ENCODE measurements at places on chromosomes 5 and 9.

- peak; percentile 47 for DNase-seq
Measured at GRCh38 chr9:18437315-18438201, 36.4 kb upstream of the ADAMTSL1 start.

- DNase-seq, result peak; percentile 64
Measured at GRCh38 chr5:132883261-132883834, 9.9 kb downstream of the LEAP2 start.

DNA sequence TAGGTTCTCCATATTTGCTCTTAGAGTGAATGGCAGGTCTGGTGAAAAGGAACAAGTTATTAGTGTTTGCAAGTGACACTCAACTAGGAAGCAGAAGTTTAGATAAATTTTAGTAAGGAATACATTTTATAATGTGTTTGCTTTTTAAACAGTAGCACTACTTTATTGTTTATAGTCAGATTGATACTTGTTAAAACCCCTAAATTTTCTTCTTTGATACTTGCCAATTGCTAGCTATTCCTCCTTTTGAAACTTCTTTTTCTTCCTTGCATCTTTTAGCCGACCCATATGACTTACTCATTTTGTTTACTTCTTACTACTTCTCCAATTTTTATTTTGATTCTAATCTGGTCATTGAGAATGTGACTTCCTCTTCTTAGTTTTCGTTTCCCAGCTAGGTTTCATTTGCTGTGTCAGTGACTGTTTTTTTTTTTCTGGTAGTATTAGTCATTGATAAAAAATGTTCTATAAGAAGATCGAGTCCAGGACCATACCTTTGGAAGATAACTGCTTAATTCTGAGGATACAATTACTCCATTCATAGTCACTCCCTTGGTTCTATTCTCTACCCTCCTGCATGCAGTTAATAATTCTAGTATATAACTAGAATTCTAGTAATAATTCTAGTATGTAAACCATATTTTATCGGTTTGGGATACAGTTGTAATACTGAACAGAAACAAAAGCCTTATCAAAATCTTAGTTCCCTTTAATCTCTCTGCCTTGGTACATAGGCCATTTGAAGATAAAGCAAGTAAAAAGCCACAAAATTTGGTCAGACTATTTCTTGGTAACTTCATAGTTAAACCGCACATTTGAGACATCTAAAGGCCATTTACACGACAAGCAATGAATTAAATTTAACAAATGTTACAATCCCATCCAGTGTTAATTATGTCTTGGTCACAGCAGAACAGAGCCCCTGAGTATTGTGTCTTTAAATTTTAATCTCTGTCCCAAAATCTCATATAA lies 2.8 kb upstream of the RICTOR start:
- peak; percentile 45 for DNase-seq

- no peak for DNase-seq
Measured at GRCh38 chr9:33437205-33437604, 10.2 kb downstream of the AQP3 start.

DNA sequence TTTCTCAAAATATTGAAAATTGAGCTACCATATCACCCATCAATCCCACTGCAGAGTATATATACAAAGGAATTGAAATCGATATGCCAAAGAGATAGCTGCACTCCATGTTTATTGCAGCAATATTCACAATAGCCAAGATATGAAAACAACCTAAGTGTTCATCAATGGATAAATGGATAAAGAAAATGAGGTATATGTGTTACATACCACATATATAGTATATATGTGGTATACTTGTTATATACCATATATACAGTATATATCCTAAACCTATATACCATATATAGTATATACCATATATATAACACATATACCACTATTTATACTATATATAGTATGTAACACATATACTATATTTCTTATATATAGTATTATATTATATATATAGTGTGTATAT lies 313.3 kb downstream of the ZNF608 start:
- no peak for DNase-seq

DNA sequence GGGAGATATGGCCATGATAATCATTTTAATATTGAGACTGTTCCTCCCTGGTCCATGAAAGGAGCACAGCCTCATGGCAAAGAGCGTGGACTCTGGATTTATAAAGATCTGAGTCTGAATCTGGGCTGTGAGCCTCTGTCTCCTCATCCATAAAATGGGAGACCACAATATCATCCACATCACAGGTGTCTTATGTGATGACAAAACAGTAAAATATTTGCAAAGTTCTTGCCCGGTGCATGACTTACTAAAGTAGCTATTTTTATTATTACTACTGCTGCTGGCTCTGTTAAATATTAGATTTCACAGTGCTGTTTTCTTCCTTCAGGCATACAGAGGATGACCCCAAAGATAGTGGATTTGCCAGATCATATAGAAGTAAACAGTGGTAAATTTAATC lies 74.1 kb downstream of the TEK start:
- DNase-seq, result peak; percentile 45

DNA sequence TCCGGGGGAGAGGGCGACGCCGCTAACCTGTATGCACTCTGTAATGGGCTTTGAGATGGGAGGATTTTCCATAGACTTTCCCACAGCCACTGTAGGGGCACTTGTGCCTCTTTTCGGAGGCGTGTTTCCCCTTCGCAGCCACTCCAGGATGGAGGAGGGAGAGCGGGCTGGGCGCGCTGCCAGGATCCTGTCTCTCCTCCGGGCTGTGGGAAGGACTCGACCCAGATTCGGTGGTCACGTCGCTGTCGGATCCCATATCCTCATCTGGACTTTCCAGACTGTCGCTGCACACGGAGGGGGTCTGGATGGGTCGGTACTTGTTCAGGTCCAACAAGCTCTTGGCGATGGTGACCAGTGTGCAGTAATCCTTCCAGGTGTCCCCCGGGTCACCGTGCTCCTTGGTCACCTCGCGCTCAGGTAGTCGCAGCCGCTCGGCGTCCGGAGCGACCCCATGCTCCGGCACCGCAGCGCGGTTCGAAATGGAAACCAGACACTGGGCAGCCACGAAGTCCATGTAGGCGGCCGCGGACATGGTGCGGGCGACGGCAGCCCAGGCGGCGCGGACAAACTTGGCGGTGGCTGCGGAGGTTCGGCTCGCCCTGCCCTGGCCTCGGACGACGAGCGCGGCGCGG lies 1.5 kb downstream of the KLF9 start:
- DNase-seq, result peak; percentile 82

GRCh38 chr9:129102791-129103594 lies 7.6 kb downstream of the CRAT start:
- DNase-seq, result peak; percentile 40

DNA sequence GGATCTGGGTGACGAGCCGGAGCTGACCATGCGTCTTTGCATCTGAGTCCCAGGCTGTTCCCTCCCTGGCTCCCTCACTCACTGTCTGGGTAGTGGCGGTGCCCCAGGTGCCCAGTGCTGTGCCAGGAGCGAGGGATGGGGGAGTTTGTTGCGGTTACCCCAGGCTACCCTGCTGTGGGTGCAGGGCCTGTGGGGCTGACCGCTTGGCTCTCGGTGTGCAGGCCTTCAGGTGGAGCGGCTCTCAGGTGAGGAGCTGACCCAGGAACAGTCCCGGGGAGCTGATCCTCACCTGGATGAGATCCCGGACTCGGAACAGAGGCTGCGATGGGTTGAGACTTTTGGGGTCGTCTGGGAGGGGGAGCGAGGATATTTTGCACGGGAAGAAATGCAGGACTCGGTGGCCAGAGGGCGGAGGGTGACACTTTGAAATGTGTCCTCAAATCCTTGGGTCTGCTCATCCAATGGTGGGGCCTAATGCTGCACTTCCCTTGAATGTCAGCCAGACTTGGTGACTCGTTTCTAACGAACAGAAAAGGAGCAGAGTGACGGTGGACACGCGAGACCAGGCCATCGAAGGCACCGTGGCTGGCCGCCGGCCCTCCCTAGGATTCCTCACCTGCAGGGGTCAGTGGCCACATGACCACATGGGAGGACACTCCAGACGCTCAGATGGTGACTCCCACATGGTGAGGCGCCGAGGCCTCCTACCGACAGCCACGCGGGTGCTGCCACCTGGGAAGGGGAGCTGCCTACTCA lies 104.3 kb upstream of the RAPGEF1 start:
- DNase-seq, result no peak

DNA sequence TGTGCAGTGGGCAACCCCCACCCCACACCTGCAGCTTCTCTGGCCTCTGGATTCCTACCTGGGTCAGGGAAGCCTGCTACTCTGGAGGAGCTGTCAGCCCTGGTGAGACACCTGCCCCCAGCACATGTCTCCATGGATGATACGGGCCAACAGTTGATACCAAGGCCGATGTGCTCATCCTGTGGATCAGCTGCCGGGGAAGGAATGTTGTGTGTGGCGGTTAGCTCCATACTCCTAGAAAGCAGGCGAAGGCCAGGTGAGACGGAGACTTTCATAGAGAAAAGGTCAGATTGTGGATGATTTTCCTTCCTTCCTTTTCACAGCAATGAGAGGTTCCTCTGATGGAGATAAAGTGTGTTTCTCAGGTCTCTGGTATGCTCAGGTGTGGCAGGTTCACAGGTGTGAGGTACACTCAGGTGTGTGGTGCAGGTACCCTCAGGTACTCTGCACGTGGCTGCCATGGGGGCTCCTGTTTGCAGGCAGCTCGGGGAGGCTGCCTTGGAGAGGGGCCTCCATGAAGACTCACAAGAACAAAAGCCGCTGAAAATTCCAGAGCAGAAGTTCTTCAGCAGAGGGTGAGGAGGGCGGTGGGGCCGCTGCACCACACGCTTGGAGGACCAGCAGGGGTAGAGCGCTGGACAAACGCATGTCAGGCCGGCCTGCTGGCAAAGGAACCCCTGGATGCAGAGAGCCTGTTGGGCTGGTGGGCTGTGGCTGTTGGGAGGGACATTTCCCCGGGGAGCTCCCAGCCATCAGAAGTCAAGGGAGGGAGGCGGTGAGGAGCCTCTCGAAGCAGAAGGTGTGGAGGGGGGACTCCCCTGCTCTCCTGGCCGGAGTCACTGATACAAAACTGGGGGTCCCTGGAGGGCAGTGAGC lies 5.1 kb upstream of the AHRR start:
- no peak for DNase-seq

DNA sequence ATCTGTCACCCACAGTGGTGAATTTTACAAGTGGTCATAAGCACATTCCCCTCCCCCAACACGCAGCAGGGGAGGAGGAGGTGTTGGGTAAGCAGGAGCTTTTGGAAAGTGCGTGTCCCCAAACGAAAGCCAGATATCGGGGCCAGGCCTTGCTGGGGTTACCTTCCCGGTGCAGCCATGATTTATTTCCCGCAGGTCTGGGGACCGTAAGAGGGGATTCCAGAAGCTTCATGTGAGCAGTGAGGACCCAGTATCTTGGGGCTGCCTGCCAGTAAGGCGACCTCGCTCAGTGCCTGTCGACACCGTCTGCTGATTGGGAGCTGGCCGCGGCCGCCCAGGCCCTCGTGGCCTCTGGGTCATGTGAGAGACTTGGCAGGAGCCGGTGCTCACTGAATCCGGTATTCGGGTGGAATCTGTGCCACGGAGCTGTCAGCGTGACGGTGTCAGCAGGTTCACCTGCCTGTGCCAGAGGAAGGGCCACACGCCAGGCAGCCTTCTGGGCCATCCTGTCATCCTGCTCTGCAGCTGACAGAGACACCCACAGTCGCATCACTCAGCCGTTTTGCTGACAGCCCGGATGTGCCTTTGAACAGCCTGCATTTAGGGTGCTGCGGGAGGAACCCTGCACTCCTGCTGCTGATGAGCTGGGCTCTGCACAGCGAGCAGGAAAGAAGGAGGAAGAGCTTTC lies 37.3 kb downstream of the SEC61B start:
- peak; percentile 45 for DNase-seq

GRCh38 chr5:135703016-135703550 lies 124.3 kb upstream of the CXCL14 start:
- no peak for DNase-seq

DNA sequence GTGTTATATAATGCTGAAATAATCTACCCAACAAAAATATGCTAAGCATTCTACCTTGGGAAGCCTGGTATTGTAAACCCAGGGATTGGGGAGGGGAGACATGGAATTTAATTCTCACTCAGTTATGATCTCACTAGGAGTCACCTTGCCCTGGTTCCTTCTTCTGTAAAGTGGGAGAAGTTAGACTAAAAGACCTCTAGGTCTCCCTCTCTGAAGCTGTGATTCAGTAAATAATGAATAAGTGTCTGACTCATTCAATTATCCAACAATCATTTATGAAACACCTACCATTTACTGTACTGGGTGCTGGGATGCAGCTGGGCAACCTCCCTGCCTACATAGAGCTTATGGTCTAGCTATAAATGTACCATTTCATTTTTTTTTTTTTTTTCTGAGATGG lies 20.2 kb upstream of the SPARC start:
- no peak for DNase-seq

DNA sequence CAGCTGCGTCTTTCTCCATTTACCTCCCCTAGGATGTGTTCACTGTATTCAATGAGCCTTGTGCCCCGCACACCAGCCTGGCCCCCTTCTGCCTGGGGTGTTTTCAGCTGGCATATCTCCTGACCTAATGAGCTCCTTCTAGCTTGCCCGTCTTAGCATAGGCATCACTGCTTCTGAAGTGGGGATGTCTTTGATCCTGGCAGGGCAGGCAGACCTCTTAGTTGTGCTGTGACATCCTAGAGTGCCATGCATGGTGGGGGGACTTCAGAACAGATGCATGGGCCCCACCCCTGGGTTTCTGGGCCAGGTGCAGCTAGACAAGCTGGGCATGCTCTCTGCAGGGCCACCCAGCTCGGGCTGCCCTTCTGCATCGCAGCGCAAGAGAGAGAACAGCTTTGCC lies 172.7 kb downstream of the GADD45G start:
- DNase-seq, result no peak

GRCh38 chr5:144504929-144505577 lies 334.4 kb downstream of the KCTD16 start:
- no peak for DNase-seq

DNA sequence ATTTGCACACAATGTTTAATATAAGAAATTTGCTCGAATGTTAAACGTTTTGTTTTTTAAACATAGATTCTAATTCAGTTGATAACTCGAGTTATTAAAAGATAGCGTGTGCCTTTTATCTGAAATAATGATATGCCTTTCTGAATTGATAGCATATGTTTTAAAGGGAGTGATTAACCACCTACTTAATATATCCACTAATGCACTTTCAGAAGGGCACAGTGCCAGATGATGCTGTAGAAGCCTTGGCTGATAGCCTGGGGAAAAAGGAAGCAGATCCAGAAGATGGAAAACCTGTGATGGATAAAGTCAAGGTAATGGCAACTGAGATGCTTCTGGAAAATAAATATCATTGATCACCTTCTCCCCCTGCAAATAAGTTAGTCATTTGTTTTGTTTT lies 53.9 kb downstream of the ERAP1 start:
- DNase-seq, result no peak

DNA sequence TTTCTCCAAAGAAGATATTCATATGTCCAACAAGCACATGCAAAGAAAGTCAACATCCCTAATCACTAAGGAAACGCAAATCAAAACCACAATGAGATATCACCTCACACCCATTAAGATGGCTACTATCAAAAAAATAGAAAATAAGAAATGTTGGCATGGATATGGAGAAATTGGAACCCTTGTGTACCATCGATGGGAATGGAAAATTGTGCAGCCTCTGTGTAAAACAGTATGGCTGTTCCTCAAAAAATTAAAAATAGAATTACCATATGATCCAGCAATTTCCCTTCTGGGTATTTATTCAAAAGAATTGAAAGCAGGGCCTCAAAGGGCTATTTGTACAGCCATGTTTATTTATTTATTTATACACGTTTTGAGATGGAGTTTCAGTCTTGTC lies 43.0 kb upstream of the HRH2 start:
- DNase-seq, result no peak
